ENCODE measurements at places on chromosomes 4 and X.

DNA sequence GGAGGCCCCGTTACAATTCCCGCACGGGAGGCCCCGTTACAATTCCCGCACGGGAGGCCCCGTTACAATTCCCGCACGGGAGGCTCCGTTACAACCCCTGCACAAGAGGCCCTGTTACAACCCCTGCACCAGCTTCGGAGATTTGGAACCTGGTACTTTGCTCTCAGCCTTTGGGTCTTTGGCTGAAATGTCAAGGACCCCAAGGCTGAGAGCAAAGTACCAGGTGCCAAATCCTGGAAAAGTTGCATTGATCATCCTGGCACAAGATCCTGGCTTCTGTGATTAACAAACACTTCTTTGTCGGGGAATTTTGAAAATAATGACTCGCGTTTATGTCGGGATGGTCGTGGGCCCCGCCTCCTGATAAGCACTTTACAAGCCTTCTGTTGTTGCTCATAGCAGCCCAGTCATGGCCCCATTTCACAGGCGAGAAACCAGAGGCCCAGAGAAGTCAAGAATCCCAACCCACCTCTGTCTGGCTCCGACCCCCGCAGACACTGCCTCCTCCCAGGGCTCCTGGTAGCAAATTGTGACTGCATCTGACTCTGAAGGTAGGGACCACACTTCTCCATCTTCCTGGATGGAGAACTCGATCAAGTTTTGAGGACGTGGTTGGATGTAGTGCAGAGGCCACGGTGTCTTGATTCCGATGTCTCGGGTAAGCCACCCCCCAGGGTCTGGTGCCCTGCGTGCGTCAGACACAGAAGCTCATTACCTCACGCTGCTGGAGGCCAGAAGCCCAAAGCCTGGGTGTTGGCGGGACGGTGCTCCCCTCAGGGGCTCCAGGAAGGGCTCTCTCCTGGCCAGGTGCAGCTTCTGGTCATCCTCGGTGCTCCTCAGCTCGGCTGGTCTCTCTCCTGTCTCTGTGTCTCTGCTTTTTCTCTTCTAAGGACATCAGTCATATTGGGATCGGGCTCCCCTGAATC, 60.3 kb downstream of the ADRA2C start:
- DNase-seq, result no peak

- no peak for DNase-seq
Observed at GRCh38 chr4:48340276-48340964, 909 bp upstream of the SLAIN2 start.

GRCh38 chr4:154719087-154719486, 24.7 kb upstream of the LRAT start:
- no peak for DNase-seq

- DNase-seq, result no peak
Observed at GRCh38 chr4:56704089-56704871, 23.2 kb upstream of the HOPX start.

DNA sequence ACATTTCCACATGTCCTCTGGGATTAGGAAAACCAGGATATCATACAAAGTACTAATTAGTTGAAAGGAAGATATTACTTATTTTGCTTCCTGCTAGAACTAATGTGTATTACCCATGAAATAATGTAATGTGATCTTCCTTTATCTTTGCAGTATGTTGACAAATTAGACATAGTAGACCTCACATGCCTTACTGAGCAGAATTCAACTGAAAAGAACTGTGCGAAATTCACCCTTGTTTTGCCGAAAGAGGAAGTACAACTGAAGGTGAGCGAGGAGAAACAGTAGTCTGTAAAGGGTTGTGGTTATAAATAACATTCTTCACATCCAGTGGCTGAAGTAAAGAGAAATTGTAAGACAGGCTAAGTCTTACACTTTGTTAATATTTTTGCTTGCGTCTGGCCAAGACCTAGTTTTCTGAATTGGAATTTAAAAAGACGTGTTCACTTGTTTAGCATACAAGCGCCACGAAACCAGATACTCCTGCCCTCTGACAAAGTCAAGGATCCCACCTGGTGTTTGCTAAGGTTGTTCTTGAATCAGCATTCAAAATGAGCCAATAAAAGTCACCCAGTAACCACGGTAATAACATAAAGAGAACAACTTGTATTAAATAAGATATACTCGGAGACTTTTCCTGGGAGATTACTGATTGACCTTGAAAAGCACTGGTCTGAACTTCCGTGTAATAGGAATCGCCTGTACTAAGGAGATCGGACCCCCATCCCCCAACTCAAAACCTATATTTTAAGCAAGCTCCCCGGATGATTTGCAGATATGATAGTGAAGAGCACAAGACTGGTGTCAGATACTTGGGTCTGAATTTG, 16.9 kb downstream of the STAP1 start:
- DNase-seq, result no peak

- DNase-seq, result no peak
Observed at GRCh38 chr4:155548173-155548572, 118.5 kb upstream of the GUCY1A1 start.

DNA sequence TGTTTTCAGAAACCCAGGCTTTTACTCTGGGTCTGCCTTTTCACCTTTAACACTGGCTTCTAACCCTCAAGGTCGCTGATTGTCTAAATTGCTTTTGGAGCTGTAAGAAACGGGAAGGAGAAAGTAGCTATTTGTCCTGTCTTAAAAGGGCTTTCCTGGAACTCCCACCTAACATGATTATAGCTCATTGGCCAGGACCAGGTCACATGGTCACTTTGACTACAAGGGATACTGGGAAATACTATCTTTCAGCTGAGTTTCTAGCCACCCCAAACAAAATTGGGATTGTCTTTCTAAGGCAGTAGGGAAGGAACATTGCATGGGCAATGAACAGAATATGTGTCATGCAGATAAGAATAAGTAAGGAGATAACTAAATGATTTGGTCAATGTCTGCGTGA, 106.7 kb upstream of the ARHGAP24 start:
- no peak for DNase-seq

GRCh38 chr4:3290889-3291321, 1.9 kb upstream of the RGS12 start:
- no peak for DNase-seq

DNA sequence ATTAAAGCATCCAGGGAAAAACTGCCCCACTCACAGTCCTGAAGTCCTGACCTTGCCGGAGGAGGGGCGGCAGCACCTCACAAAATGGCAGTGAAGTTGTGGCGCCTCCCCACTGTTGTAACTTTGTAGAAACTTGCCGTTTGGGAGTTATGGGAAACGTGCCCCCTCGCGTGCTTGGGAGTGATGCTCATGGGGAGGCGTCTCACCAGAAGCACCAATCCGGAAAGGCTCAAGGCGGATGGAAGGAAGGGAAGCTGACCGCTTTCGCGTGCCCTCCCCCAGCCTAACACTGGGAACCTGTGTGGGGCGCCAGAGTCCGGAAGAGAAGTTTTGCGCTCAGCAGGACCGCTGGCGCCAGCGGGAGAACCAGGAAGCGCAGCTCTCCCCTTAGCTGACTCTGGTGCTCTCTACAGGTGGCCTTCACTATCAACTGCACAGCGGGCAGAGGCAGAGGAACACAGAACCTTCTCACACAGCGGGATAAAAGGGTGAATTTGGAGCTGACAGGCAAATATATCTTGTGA, at the start of the genes CT45A10 and SAGE1:
Gene CT45A10, minus strand, starts transcription at position 151 of the 524 bp plus-strand sequence. CDS start 8,100 bp downstream, outside the sequence.
Gene SAGE1, plus strand, starts transcription at position 423 of the 524 bp plus-strand sequence. CDS start 2,527 bp downstream, outside the sequence.
- DNase-seq, result no peak

DNA sequence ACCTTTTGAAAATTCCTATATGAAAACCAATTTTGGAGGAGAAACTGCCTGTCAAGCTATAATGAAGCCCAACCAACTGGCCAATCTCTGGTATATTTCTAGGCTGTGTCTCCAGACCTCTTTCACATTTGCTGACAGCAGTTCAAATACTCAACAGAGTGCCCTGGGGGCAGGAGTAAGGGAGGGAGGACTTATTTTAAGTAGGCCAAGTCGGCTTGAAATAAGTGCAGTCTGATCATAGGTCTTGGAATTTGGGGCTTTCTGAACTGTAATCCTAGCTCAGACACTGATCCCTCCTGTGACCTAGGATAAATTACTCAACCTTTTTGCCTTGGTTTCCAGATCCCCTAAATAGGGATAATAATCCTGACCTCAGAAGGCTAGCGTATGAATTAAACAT, 59.4 kb upstream of the SLC7A11 start:
- DNase-seq, result no peak

- DNase-seq, result no peak
Observed at GRCh38 chr4:139085141-139085540, 69.6 kb downstream of the NOCT start.

- DNase-seq, result no peak
Observed at GRCh38 chr4:20901851-20902250, 201.6 kb downstream of the PACRGL start.

- DNase-seq, result no peak
Observed at GRCh38 chrX:116490104-116490503, 27.3 kb upstream of the CT83 start.
